NCI-H524 treated with DMSO at 0.1 percent for 48 hours (cell line): ENCODE measurements at places on chromosomes 16 and 17.

- no peak for DNase-seq
Observed at GRCh38 chr16:15996432-15997109, 47.2 kb downstream of the ABCC1 start.

GRCh38 chr17:29115961-29116803 lies 64.0 kb downstream of the MYO18A start:
- DNase-seq, result peak; percentile 86

GRCh38 chr17:48374650-48375230 lies 55.3 kb downstream of the SKAP1 start:
- DNase-seq, result no peak

- no peak for DNase-seq
Observed at GRCh38 chr17:78291944-78292910, 60.8 kb downstream of the TMEM235 start.
